T1000 (cell line): ENCODE measurements at places on chromosomes 6 and 20.
A peak's percentile ranks its signal among the peaks of the same experiment; 100 is the strongest.

DNA sequence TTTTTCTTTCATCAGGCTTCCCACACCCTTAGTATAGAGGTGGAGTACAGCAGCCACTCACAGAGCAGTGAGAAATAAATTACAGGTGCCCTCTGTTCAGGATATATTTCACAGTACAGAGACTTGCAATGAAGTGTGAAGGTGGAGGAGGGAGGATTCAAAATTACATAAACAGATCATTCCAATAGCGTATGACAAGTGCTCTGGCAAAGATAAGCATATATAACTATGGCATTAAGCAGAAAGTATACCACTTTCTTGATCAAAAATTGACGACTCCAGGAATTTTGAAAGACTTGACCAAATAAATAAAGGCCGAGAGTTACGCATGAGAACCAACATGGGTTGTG, 108.7 kb downstream of the GPX5 start:
- DNase-seq: no peak

DNA sequence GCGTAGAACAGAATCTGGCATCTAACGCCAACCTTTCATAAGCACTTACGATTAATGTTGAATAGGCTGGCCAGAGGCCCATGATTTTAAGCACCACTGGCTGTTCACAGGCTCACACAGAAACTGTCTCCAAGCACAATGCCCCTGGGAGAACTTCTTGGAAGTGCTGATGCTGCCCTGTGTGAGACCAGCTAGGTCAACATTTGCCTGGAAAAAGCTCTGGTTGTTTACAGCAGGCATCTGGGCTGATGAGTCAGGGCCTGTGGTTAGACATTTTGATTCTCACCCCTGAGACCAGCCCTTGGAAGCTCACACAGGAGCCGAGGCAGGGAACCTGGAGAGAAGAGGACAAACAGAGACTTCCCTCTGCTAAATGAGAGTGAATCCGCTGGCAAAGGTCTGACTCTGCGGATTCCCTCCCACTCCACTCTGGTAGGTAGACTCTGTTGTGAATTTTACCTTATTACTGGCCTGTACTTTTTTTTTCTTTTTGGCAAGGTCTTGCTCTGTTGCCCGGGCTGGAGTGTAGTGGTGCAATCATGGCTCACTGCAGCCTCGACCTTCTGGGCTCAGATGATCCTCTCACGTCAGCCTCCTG, 6.8 kb upstream of the SULF2 start:
- peak; percentile 37 for DNase-seq

DNA sequence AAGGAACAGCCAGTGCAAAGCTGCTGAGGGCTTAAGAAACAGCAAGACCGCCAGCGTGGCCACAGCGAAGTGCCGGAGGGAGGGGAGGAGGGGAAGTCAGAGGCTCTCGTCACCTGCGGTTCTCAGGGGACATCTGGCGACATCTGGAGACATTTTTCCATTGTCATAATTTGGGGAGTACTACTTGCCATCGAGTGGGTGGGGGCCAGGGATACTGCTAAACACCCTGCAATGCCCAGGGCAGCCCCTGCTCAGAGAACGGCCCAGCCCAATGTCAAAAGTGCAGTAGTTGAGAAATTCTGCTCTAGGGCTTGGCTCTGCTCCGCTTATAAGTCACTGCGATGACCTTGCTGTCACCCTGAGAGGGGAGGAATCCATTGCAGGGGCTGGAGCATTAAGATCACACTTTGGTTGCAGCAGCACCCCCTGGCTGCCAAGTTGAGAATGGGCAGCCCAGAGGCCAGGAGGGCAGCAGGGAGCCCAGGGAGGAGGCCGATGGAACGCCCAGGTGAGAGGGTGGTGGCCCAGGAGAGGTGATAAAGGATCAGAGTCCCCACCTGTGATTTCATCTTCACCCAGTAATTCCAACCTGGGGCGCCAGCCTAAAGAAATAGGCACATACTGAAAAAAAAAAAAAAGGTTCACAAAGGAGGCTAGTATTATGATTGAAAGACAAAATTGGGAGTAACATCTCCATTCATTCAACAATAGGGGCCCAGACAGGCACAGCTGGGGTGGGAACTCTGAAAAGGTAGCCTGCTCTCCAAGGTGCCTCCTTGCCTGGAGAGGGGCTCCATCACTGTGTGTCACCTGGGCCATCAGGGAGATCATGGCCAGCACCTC, 218.2 kb downstream of the BMP7 start:
- peak; percentile 56 for DNase-seq

DNA sequence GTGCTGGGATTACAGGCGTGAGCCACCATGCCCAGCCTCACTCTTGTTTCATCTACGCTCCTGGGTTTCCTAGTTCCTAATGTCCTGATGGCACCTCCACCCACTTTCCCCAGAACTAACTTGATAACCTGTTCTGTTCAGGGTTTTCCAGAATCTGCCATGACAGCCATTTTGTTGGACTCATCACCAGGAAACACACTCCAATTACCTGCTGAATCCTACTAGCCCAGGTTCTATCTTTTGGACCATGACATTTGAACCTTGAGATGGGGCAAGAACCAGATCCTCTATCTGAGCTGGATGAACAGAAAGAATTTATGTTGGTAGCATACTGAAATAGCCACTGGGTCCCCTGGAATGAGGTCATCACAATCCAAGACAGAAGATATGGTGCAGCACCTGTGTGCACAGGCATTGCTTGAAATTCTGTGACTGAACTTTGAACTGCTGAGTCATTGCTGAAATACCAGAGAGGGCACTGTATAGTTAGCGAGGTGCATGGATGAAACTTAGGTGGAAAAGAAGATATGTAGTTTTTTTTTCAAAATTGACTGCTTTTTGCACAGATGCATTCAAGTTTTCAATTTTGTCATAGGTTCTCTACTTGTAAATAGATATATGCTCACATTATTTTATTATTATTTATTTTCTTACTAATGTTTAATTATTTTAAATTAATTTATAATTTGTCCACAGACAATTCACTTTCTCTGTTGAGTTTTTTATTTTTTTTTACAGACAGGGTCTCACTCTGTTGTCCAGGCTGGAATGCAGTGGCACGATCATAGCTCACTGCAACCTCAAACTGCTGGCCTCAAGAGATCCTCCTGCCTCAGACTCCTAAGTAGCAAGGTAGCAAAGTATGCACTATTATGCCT, 42.8 kb upstream of the TASP1 start:
- no peak for DNase-seq

- DNase-seq: no peak
Observed at GRCh38 chr6:169714178-169714577, 10.1 kb downstream of the PHF10 start.

GRCh38 chr6:156582509-156582992, 194.6 kb upstream of the ARID1B start:
- DNase-seq: no peak

- DNase-seq: no peak
Observed at GRCh38 chr6:11083956-11084355, 9.7 kb upstream of the SMIM13 start.

- DNase-seq: no peak
Observed at GRCh38 chr6:148398244-148398643, 55.6 kb downstream of the SASH1 start.

DNA sequence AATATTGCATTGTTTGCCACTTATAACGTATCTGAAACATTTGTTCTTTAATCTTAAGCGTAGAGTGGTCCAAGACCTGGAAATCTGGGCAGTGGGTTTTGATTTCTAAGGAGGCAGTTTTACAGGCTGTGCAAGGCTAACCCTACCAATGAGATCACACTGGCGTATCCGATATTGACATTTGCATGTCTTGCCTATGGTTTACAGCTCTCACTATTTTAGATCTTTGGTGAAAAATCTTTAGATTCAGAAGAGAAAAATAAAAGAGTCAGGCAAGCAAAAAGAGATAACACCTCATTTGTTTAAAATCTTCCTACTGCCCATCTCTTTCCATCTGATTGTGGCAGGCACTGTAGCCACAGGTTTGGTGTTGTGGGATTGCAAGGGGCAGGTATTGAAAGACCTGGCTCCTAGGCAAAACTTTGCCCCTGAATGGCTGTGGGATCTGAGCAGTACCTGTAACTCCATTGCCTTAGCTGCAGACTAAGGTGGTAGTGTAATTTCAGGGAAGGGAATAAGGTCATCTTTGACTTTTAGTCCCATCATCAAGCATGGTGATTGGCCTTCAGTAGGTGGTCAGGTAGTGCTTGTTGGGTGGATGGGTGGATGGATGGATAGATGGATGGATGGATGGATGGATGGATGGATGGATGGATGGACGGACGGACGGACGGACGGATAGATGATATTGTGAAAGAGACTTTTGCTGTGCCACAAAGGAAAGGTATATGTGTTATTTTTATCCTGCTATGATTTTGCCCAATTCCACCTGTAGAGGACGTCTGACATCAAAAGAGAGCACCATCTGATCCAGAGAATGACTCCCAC, 1.9 kb downstream of the TNFAIP3 start:
- no peak for DNase-seq

GRCh38 chr20:47330933-47331708, 25.4 kb downstream of the ZMYND8 start:
- DNase-seq: peak; percentile 50

GRCh38 chr6:63663147-63663955, 27.7 kb downstream of the PHF3 start:
- no peak for DNase-seq

DNA sequence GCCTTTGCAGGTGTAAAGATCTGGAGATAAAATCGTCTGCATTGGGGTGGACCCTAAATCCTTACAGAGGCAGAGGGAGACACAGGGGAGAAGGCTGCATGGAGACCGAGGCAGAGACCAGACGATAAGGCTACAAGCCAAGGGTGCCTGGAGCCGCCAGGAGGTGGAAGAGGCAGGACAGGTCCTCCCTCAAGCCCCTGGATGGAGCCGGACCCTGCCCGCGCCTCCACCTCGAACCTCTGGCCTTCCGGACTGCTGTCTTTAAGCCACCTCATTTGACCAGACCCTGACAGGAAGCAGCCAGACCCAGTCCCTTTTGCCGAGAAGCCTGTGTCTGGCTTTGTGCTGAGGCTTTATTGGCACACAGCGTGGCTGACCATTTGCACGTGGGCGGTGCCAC, 183.8 kb downstream of the TAF4 start:
- DNase-seq: no peak

GRCh38 chr6:2956930-2957685, 14.3 kb downstream of the SERPINB6 start:
- no peak for DNase-seq

GRCh38 chr6:56223995-56224394, 23.4 kb downstream of the COL21A1 start:
- peak; percentile 82 for DNase-seq

DNA sequence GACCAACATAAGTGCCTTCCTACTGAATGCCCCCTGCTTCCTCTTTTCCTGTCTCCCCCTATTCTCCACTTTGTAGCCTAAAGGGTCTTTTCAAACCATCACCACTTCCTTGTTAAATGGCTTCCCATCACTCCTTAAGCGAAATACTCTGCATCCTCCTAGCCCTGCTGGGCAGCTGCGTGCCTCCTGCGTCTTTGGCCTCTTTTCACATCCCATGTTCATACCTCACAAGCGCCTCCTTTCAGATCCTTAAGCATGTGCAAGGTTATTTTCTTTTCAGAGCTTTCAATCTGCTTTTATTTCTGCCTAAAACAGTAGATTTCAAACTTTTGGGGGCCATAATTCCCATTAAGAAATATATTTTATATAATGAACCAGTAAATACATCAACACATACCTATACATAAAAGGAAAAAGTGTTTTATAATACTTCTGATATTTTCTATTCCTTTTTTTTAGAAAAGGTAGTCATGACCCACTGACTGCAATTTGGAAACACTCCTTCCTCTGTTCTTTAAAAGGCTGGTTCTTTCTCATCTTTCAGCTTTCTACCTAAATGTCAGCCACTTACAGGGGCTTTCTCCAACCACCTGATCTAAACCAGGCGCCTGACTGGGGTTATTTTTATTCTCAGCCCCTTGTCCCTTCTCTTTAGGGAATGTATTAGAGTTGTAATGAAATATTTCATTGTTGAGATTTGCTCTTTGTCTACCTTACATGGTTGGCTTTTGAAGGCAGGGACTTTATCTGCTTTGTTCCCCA, 84.1 kb downstream of the PRDM1 start:
- no peak for DNase-seq

GRCh38 chr6:43714311-43715055, 26.9 kb upstream of the MRPS18A start:
- no peak for DNase-seq

GRCh38 chr6:149474108-149474935, 10.5 kb downstream of the ZC3H12D start:
- DNase-seq: no peak

- no peak for DNase-seq
Observed at GRCh38 chr20:24577271-24577909, 108.0 kb downstream of the SYNDIG1 start.

GRCh38 chr20:22586645-22587310, 2.4 kb upstream of the FOXA2 start:
- no peak for DNase-seq

DNA sequence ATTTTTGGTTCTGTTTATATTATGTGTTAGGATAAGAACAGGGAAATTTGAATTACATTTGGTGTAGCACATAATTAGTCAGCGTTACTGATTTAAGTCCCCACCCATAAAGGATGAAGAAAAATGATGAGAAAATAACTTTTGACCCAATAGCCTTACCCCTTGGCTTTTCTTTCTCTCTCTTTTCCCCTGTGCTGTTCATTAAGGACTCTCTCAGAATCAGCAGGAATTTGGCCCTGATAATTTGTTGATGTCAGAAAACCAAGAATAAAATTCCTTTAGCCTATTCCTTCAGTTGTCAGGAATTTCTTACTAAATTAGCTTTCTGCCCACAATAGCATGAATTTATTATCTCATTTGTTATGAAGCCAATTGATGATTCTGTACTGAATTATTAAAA, 18.5 kb downstream of the PLCB1 start:
- no peak for DNase-seq

GRCh38 chr6:83220121-83220520, 27.0 kb downstream of the RWDD2A start:
- DNase-seq: no peak

DNA sequence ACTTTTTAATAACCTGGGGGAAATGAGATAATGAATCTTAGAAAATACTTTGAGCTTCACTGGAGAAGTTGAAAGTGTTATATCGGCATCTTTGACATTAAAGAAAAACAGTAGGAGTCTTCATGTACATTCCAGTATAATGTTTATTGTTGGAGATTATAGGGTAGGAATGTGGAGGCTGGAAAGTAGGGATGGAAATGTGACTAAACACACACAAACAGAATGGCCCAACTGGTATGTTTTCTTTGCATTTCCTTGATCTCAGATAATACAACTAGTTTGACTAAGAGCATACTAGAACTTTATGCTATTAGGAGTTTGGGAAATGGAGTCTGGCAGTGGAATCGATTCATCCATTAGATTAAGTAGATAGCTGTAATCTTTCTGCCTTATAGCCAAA, 10.1 kb upstream of the BAG2 start:
- DNase-seq: no peak

DNA sequence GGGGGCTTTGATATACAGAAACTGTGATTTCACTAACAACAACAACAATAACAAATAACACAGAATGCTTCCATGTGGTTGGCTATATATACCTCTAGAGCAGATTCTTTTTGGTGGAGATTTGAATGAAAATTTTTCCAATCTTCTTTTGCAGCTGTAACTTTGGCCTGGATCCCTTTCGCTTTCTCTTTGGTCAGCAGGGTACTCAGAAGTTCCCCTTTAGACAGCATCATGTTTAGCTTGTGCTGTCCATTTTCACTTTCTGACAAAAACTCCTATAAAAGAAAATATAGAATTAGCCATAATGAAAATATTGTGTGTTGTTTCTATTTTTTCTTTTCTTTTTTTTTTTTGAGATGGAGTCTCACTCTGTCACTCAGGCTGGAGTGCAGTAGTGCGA, 264.2 kb downstream of the SYNE1 start:
- no peak for DNase-seq
